Renal cortex interstitium (tissue), 15 donors: ENCODE measurements at places on chromosomes 6 and 20. TPM values are rescaled to one million over a fixed set of nuclear protein-coding genes. Genes with fewer than 3 reads are reported as not detected.

The NRSN1 gene
- polyA plus RNA-seq: 0.78 TPM

The DEFB115 gene
- not detected for polyA plus RNA-seq

The ENPP1 gene
- 25.2 TPM for polyA plus RNA-seq

The SRMS gene
- 0.16 TPM for polyA plus RNA-seq

The MCCD1 gene
- 13.5 TPM for polyA plus RNA-seq
